ENCODE measurements at places on chromosomes 3 and 15.

DNA sequence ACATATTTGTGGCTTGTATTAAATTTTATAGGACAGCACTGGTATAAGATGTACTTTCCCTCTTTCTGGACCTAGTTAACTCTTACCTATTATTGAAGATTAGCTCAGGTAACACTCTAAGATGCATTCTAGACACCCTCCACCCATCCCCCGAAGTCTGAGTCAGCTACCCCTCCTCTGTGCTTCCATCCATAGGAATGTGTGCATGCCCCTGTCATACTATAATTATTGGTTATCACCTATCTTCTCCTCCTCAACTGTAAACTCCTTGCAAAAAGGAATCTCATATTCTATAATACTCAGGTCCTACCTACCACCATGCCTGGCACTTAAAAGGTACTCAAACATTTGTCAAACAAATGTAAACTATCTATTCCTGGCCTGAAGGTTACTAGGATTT is 3.0 kb downstream of the PEAK1 start:
- no peak for DNase-seq

DNA sequence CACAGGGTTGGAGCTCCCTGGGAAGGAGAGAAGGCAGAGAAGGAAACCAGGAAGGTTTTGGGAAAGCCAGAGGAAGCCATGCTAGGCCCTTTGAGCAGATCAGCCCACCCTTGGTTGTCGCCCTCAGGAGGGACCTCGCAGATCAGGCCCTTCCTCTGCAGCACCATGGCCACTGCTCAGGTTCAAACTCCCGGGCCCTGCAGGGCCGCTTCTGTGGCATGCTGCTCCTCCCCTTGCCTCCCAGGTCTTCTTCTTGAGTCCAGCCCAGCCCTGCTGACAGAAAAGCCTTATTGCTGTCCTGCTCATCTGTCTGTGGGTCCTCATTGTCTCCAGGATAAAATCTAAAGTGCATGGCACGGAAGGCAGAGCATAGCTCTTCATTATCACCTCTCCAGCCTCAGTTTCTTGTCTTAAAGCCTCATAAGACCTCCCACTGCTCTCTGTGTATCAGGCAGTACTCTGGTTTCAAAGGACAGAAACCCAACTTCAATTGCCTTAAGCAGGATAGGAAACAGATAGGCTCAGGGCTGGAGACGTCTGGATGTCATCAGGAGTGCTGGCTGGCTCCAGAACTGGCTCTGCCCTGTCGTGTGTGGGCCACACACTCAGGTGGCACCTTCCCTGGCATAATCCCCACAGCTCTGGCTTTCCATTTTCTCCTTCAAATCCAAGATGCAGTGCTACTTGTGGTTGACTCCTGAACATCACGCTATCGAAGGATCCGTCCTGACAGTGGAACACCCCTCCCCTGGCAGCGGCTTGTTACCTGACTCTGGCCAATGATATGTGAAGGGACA is 118.5 kb downstream of the EEFSEC start:
- no peak for DNase-seq

GRCh38 chr3:194421-194820 is 2.1 kb upstream of the CHL1 start:
- no peak for DNase-seq

- no peak for DNase-seq
These were observed 39.4 kb downstream of the WWTR1 start for GRCh38 chr3:149618151-149619123.

GRCh38 chr3:100402256-100402655 is 917 bp downstream of the LNP1 start:
- no peak for DNase-seq

GRCh38 chr3:173078525-173078924 is 62.5 kb downstream of the SPATA16 start:
- DNase-seq, result no peak

- no peak for DNase-seq
These were observed 318.9 kb upstream of the COL8A1 start for GRCh38 chr3:99319450-99319849.

DNA sequence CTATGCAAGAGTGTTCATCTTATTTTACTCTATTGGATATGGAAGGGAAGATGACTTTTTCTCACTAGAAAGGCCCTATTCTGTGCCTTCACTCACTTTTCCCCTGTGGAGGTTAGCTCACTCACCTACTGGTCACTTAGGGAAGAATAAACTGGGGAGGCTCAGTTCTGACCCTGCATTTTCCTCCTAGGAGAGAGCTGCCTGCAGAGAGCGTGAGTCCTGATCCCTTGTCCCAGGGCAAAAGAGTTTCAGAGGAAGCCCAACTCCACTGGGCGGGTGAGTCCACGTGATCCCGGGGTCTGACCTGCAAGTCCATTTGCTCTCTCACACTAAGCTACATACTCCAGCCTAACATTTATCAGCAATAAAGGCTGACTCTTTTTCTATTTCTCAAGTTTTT is 8.4 kb downstream of the MORC1 start:
- no peak for DNase-seq

DNA sequence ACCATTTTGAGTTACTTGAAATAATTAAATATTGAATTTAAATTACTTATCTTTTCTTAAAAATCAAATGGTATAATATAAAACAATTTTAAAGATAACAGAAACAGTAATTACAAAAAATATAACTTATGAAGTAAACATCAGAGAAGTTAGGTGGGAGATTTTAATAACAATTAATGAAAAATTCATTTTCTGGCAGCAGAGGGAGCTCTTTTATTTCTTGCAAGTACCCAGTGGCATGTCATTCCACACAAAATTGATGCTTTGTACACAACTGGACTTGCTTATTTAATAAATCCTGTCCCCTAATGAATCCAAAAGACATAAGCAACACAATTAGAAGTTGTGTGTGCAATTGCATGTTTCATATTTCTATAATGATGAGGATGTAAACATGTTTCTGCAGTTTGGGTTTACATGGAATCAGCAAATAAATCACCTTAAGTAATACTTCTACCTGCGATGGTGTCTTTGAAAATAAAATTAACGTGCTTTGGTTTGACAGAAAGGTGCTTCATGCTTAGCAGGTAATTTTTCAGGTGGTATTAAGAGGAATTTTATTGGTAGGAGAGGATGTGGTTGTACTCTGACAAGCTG is 861.3 kb downstream of the ZPLD1 start:
- DNase-seq, result no peak

DNA sequence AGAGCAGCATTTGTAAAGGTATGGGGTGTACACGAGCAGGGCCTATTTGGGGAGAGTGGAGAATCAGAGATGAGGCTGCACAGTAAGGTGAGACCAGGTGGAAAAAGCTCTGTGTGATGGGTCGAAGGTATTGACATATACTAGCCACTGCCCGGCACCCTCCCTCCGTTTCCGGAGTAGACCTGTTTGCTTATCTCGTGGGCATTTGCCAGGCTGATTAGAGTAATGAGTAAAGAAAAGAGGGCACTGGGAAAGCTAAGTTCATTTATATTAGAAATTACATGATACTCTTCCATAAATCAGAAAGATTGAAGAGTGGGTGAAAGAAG is 46.2 kb upstream of the ATG7 start:
- DNase-seq, result no peak

GRCh38 chr15:91622711-91623342 is 230.7 kb upstream of the SLCO3A1 start:
- DNase-seq, result no peak

- DNase-seq, result no peak
These were observed 4.0 kb downstream of the MAP2K1 start for GRCh38 chr15:66390678-66391077.

- DNase-seq, result no peak
These were observed 95.8 kb downstream of the CNTN3 start for GRCh38 chr3:74518610-74519009.

GRCh38 chr3:31690771-31691170 is 158.0 kb downstream of the STT3B start:
- no peak for DNase-seq

GRCh38 chr3:58034738-58035523 is 26.7 kb downstream of the FLNB start:
- no peak for DNase-seq

DNA sequence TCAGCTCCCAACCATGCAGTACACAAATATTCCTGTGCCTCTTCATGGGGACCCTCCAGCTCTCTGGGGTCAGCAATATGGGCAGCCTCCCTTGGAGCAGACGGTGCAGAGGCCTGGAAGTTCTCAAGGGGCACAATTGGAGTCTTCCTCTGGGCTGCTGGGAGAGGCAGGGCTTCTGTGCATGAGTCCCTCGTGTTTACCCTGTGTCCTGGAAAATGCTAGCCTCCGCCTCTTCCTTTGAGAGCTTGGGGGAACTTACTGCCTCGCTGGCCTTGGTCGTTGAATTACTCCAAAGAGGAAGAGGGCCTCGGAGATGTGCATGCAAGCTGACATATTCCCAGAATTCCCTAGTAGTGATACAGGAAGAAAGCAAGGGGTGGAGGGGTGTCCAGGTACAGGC is 284.4 kb upstream of the IGF1R start:
- DNase-seq, result no peak

DNA sequence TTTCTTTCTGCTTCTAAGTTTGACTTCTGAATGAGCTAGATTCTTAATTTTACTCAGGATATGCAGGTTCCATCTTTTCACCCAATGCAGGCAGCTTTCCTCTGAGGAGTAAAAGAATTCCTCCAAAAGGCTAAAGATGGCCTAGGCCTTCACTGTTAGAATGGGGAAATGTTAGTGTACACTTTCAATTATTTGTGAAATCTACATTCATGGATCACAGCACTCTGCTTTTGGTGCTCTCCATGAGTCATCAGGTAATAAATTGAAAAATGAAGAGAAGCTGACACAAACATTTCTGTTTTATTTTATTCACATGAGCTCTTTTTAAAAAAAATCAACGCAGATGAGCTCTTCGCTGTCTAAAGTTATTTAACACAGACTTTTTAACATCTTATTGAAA is 502.5 kb upstream of the GOLIM4 start:
- no peak for DNase-seq

GRCh38 chr15:27831384-27832236 is 267.5 kb downstream of the OCA2 start:
- no peak for DNase-seq

GRCh38 chr3:114126461-114126860 is 52.4 kb downstream of the DRD3 start:
- no peak for DNase-seq

DNA sequence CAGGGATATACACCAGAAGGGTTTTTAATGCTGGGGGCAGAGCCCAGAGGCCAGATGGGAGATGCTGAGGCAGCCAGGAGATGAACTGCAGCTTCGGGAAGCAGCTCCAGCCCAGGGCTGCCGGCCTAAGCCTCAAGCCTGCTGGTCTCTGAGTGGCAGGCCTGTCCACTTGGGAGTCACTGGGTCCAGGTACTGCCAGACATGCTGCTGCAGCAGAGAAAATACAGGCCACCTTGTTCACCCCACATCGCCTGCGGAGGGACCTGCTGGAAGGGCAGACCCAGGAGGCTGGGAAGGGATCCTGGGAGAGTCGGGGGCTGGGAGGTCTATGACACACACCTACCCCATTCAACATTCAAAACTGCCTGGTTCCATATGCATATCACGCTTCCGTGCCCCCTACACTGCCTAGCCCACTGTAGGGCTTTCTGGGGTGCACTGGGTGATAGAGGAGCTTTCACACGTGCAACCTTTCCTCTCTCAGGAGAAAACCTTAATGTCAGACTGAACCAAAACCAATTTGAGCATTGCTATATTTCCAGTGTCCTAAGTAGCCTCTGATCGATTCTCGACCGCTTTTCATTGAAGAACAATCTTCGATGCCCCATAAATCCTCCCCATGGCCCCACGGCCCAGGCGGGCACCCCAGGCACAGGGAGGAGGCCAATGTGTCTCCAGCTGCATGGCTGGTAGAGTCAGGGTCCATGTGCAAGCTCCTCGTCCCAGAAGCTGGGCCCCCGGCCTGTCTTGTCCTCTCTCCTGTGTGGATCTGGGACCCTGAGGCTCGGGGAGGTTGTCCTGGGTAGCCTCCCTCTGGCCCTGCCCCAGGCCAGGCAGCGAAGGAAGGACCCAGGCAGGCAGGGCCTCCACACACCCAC is 147.4 kb downstream of the ATP10A start:
- no peak for DNase-seq

- no peak for DNase-seq
These were observed 606.9 kb downstream of the MCTP2 start for GRCh38 chr15:94838281-94838680.

GRCh38 chr3:122563717-122564025 is 429 bp downstream of the PARP9 start:
- no peak for DNase-seq

DNA sequence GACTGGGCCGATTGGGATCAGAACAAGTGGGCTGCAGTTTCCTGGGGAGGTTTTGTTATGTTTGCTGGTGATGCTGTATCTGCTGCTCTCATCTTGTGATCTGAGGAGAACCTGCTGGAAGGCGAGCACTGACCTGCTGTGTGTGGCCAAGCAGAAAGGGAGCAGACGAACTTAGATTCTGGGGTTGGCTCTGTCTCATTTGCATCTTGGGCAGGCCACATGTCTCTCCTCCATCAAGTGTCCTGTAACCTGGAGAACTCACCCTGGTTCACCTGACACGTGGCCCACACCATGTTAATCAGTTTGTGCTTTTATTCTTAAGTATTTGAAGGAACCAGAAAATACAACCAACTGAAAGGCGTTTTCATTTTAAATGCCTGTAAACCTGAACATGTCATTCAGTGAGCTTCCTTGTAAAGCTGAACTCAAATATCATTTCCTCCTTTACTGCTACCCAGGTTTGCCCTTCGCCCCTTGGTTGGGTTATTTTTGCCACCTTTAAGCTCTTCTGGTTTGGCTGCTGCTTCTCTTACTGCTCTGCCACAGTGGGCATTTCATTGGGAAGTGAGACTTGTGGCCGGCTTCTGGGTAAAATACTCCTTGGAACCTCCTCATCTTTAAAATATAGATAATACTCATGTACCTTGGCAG is 33.5 kb upstream of the TRAK1 start:
- no peak for DNase-seq

DNA sequence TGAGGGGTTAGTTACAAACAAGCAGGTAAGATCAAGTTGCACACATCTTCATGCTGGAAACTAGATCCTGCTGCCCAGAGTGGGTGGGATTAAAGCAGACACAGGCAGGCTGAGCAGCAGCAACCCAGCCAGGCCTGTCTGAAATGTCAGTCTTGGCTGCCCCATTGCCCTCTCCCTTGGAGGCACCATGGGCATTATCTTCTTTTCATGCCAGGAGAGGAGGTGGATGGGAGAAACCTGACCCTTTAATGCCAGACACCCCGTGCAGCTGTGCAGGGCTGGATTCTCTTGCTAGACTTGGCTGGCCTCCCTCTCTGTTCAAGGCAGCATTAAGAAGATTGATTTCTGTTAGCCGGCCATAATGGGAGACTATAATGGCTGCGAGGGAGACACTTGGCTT is 23.0 kb upstream of the EPHB1 start:
- no peak for DNase-seq
